Stimulated activated CD4-positive, alpha-beta T cell treated with anti-CD3 and anti-CD28 coated beads, TNF-alpha, amount 100 ng/mL, for 1 hour (primary cell): ENCODE measurements at places on chromosomes 11 and 22.

DNA sequence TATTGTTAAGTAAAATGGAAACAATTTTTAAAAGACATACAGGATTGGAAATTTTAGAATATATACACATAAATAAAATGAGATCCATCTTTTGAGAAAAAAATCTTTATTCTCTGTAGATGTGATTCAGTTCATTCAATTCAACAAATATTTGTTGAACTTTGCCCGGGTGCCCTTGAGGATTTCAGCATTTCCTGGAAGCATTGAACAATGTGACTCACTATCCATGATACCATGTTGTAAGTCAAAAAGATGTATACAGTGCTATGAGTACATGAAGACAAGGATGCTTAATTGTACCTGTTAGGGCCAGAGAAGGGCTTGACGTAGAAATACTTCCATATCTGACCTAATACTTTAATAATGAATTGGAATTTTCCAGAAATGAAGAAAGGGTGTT is 353.7 kb downstream of the METTL15 start:
- DNase-seq, result no peak

- no peak for DNase-seq
These were observed 862.8 kb downstream of the FAM181B start for GRCh38 chr11:81870815-81871214.

DNA sequence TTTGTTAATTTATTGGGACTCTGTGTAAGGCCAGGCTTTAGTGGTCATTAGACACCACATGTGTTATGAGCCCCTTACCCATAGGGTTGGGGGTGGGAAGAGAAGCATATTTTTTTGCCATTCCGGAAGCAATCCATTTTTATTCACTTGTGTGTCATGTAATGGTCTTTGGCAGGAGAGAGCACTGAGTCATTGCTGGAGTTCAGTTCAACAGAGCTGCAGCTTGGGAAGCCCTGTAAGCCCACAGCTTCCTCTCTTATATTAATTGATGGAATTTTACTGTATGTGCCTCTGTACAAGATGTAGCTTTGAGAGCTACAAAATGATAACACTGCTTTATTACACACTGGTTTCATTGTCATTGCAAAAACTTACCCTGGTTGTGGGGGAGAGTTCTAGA is 177.3 kb upstream of the SORL1-AS1 start:
- no peak for DNase-seq

- DNase-seq, result no peak
These were observed 2.4 kb downstream of the CHEK1 start for GRCh38 chr11:125627236-125627910.

DNA sequence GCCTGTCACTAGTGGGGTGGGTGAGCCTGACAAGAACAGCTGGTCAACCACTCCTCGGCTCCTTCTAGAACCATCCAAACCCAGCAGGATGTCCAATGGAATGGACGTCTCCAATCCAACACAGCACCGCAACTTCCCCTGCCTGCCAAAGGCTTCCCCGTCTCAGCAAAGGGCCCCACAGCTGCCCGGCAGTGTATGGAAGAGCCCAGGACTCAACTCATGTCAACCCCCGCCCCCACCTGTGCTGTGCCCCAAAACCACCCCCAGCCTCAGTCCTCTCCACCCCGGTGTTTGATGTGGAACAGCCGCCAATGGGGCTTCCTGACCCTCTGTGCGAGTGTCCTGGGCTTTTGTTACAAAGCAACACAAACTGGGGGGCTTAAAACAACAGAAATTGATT is 223.8 kb downstream of the CTTN start:
- DNase-seq, result no peak

GRCh38 chr11:12679471-12679870 is 5.2 kb downstream of the TEAD1 start:
- DNase-seq, result no peak

- DNase-seq, result no peak
These were observed 423.9 kb downstream of the SOX6 start for GRCh38 chr11:15932417-15932816.

DNA sequence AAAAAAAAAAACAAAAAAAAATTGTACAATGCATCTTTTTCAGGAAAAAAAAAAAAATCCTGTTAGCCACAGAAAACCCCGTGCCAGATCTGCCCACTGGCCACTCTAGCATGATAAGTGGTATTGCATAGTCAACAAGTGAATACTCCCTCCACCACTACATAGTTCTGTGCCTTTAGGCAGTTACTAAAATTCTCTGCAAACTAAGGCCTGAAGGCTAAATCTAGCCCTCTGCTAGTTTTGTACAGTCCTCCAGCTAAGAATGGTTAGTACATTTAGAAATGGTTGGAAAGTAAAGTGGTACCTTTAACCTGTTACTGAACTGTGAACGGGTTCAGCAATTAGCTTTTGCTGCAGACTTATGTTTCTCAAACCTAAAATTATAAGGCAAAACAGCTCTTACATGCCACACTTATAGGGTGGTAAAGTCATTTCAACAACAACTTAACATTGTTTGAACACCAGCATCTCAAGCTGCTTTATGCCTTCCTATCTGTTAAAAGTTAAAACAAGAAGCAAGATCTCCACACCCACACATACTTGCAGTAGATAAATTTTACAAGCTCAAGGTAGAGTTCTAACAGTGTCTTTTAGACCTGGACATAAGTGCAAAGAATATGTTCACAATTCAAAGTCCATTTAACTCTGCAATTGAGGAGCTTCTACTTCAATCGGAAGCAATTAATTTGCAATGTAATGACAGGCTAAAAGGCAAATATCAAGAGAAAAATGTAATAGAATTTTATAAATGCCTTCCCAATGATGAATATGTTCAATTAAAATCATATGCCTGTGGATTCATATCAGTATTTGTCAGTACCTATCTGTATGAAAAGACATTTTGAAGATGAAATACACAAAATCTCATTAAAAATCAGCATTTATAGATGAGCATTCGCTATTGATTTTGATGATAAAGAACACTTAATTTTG is 7.3 kb downstream of the C11orf71 start:
- no peak for DNase-seq

DNA sequence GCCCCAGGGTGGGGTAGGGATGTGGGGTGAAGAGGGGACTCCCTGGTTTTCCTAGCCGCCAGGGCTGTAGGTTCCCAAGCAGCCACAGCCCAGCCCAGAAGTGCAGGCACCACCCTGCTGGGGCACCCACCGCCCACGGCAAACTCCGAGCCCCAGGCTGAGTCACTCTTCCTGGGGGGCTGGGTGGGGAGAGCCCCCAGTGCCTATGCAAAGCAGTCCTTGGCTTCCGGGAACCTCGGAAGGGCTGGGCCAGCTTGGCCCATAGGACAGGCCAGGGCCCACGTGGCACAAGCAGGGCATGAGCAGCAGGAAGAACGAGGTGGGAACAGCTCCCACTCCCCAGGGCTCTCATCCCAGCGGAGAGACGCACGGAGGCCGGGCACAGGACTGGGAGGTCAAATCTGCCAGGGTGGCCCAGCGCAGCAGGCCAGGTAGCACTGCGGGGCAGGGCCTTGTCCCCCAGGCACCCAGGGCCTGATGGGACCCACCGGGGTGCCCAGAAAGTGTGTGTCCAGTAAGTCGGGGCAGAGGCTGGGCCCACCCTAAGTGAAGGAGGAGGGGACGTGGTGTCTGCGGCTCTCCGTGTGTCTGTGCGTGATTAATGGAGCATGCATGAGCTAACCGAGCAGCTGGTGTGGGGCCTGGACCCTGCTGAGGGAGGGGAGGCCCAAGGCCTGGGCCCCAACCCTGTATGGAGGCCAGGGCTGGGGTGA is 4.6 kb upstream of the IL17REL start:
- DNase-seq, result peak; percentile 58

- no peak for DNase-seq
These were observed 690 bp upstream of the UVRAG start for GRCh38 chr11:75814363-75814676.

GRCh38 chr11:106233191-106233590 is 155.7 kb downstream of the AASDHPPT start:
- DNase-seq, result no peak

- DNase-seq, result no peak
These were observed 75.1 kb upstream of the NUP50 start for GRCh38 chr22:45088576-45088975.

- DNase-seq, result no peak
These were observed 9.8 kb downstream of the CD82 start for GRCh38 chr11:44575288-44575672.

DNA sequence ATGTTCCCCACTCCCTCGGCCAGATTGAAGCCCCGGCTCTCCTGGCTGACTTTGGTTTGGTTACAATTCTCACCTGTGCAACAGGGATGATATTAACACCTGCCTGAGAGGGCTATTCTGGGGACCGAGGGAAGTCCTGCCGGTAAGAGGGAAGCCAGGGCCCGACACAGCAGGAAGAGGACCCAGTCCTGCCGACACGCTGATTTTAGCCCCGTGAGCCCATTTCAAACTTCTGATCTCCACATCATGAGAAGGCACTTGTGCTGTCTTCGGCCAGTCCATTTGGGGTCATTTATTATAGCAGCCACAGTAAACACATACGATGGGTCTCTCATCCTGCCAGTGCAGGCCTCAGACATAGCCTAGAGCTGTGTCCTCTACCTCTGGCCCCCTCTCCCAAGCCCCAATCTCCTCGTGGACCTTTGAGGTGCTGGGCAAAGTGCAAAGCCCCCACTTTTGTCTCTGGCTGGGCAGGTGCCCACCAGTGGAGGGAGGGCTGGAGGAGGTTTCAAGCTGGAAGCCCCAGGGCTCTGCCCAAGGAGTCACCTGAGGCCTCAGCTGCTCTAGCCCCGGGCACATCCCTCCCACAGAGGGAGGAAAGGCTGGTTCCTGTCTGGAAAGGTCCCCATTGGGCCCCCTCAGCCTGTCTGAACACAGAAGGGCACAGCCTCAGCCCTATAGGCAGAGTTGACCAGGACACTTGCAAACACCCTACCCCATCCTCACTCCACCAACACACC is 59.1 kb upstream of the FGF3 start:
- no peak for DNase-seq

- DNase-seq, result no peak
These were observed 35.1 kb upstream of the KRTAP5-7 start for GRCh38 chr11:71491940-71492339.

GRCh38 chr11:128575961-128576350 is 11.4 kb downstream of the ETS1 start:
- DNase-seq, result no peak

DNA sequence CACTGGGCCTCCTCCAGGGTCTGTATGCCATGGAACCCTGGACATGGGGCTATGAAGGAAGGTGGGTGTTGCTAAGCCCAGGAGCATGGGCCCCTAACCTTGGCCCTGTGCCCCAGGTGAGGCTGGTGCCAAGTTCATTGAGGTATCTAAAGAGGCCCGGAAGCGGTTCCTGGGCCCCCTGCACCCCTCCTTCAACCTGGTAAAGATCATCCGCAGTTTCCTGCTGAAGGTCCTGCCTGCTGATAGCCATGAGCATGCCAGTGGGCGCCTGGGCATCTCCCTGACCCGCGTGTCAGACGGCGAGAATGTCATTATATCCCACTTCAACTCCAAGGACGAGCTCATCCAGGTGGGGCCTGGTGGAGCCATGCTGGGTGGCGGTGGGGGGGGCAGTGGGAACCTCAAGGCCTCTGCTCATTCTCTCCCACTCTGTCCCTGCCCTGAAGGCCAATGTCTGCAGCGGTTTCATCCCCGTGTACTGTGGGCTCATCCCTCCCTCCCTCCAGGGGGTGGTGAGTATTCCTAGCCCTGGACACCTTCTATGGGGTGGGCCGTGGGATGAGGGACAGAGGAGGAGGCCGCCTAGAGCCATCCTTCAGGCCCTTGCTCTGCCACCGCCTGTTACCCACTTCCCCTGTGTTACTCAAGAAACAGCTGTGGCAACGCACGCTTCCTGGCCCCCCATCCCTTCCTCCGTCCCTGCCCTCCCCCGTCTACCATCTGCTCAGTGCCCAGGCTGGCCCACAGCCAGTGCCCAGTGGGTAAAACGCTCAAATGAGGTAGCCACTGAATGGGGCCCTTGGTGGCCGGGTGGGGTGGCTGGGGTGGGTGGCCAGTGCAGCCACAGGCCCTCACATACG is 3.0 kb downstream of the PNPLA2 start:
- DNase-seq, result no peak

- DNase-seq, result no peak
These were observed 150.1 kb upstream of the PGR start for GRCh38 chr11:101279728-101280127.

DNA sequence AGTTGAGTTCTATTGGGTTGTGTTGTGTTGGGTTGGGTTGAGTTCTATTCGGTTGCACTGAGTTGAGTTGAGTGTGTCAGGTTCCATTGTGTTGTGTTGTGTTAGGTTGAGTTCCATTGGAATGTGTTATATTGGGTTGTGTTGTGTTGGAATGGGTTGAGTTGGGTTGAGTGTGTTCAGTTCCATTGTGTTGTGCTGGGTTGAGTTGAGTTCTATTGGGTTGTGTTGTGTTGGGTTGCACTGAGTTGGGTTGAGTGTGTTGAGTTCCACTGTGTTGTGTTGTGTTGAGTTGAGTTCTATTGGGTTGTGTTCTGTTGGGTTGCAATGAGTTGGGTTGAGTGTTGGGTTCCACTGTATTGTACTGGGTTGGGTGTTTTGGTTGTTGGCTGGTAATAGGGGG is 35.5 kb downstream of the ALX4 start:
- no peak for DNase-seq

DNA sequence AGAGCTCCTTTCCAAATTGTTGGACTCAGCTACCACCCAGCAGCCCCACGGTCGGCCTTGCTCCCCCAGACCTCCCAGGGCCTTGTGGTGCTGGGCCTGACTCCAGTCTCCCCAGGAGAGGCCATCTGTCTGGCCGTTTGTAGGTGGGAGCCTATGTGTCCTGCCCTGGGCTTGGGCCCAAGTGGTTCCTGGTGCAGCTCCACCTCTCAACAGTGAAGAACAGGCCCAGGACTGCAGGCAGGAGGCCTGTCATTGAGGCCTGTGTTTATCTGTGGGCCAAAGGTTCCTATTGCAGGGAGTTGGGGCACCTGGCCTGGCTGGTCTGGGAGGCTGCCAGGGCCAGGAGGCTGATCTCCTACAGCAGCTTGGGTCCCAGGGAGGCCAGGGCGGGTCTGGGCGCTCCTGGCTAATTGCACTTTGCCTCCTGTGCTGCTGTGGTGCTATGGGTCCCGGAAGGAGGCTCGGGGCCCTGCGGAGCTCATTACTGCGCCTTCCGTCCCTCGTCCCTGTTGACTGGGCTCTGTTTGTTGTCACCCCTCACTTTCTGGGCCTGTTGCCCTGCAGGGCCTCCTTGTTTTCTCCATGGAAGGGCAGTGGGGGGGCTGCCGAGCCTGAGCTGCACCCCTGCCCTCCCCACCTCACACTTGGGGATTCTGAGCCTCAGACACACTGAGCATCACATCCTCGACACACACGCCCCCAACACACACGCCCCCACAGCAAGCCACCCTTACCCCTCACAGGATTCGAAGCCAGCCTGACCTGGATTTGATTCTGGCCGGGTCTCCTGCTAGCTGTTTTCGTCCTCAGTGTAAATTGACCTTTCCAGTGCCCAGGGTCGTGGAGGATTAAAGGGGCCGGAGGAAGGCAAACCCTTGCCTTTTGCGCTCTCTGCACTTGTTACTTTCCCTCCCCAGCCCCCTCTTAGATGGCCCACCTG is 6.8 kb upstream of the OMP start:
- no peak for DNase-seq

GRCh38 chr22:36182056-36182455 is 19.6 kb downstream of the APOL4 start:
- no peak for DNase-seq

- no peak for DNase-seq
These were observed 229.6 kb downstream of the SWAP70 start for GRCh38 chr11:9893474-9893873.

GRCh38 chr11:66056501-66056900 is 4.3 kb downstream of the SF3B2 start:
- no peak for DNase-seq

GRCh38 chr11:629237-629583 is 2.2 kb upstream of the SCT start:
- no peak for DNase-seq
